Germinal center (tissue), 1 donor: ENCODE measurements at places on chromosomes 11 and 22.
A peak's percentile ranks its signal among the peaks of the same experiment; 100 is the strongest.

- DNase-seq = no peak
Observed at GRCh38 chr11:119974467-119974866, 163.4 kb downstream of the TRIM29 start.

DNA sequence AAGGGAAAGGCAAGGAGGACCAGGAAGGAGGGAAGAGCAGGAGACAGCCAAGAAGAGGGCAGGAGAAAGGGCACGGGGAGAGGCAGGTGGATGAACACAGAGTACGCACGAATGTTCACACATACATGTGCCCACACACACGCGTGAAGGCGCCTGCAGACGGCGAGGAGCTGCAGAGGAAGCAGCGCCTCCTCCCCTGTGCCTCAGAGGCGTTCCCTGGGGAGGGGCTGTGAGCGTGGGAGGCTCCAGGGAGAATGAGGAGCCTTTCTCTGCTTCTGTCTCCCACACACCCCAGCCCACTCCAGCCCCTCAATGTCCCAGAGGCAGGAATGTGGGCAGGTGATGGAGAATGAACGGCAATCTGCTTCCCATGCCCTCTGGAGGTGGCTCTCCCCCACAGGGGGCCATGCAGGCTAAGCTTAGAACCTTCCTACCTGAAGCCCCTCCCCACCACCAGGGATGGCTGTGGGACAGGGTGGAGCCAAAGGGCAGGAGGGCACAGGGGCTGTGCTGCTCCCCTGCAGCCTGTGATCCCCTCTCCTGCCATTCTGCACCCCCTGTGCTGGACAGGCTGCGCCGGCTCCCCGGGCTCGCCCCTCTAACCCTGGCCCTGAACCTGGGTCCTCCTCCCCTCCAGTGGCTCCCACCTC is 25.3 kb downstream of the PPM1F start:
- no peak for DNase-seq

DNA sequence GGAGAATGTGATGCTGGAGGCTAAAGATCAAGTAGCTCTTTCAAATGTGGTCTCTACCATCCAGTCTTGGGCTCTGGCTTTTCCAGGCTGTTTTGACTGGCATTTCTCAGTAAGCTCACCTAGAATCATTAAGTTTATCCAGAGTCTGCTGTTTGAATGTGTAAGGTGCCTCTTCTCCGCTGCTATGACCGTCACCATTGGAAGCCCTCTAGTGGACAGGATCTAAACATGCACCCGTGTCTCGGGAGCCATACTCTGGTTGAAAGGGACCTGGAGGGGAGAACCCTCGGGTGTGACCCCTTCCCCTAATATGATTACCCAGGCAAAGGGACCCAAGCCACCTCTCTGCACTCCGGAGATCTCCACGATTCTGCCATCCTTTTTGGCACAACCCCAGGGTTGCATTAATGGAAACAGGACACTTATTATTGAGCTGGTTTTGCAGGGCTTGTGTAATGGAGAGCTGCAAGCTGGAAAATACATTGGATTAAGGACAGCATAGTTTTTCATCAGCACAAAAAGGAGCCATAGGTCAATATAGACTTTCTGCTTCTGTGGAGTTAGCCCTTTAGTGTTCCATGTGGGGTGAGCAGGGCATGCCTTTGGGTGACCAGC is 191.0 kb upstream of the LARGE1 start:
- DNase-seq = peak; percentile 24

- DNase-seq = no peak
Observed at GRCh38 chr11:10282117-10282516, 11.9 kb downstream of the SBF2 start.

DNA sequence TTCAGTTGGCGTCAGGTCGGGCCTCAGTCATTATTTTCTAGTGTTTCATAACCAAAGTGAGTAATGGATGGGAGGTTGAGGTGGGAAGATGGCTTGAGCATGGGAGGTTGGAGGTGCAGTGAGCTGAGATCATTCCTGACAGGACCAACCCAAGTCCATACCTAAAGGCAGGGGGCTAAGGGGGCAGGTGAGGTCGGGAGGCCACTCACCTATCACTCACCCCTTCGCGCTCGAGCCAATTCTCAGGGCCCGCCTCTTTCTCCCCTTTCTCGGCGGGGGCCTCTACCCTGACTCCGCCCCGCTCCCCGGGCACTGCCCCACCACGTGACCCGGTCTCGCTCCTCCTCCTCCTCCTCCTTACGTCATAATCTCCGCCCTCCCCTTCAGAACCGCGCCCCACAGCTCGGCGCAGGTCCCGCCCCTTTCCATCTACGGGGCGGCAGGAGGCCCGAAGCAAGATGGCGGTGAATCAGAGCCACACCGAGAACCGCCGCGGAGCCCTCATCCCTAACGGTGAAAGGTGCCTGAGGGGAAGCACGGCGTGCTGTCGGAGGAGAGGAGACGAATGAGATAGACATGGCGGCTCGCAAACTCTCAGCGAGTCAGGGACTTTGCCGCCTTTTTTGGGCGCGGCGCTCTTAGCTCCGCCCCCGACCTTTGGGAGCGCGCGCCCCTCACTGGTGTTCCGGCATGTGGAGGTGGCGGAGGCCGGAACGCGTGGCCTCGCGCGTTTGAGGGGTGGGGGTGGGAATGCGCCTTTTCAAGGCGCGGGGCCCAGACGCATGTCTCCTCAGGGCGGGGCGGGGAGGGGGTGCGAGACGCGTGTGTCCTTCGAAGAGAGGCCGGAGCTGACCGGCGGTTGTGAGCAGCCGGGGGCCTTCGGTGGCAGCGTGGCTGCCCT is at the start of gene WBP2NL:
Gene WBP2NL, plus strand, starts transcription at position 428 of the 901 bp plus-strand sequence. Its CDS starts 31 bp downstream, at position 459.
- peak; percentile 98 for DNase-seq
